GM19239 (cell line): ENCODE measurements at places on chromosomes 11 and 22.

DNA sequence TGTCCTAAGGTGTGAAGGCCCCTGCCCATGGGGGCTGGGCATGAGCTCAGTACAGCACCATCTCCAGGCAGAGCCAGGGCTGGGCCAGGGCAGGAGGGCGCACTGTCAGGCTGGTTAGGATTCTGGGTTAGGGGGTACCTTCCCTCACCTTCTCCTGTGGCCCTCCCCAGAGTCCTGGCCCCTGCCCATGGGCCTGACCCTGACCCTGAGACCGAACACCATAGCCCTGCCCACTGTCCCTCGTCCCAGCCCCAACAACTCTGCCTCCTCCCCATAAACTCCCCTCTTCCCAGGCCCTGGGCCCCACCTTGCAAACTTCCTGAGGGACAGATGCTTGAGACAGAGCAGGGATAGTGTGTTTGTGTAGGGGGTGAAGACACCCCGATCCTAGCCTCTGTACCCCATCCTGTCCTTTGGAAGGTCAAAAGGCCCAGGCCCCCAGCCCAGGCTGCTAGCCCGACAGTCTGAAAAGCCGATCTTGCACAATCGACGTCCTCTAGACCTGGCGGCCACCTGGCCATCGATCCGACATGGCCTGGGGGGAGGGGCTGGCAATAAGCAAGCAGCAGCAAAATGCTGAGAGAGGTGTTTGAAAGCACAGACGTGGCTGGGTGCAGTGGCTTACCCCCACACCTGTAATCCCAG is 2.7 kb upstream of the TMPRSS6 start:
- no peak for DNase-seq

- no peak for DNase-seq
Observed at GRCh38 chr22:21778705-21779363, 43.2 kb upstream of the YPEL1 start.

DNA sequence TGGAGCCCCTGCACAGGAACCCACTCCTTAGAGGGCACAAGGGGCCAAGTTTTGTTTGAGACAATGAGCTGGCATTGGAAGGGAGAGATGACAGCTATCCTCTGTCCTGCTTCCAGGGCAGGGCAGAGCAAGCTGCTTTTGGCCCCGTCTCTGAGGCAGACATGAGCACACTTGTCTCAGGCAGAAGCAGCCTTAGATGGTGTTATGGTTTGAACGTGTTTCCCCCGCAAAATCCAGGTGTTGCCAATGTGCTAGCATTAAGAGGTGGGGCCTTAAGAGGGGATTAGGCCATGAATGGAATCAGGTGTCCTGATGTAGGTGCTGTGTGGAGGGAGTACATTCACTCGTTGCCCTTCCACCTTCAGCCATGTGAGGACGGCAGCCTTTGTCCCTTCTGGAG is 2.5 kb downstream of the TP53AIP1 start:
- no peak for DNase-seq

DNA sequence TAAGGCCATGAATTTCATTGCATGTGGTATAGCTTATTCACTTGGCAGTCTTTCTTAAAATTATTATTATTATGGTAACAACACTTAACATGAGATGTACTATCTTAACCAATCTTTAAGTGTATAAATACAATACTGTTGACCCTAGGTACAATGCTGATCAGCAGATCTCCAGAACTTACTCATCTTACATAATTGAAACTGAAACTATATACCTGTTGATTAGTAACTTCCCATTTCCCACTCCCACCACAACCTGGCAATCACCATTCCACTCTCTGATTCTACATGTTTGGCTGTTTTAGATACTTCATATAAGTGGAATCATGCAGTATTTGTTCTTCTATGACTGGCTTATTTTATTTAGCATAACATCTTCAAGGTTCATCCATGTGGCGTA is 150.2 kb upstream of the POU2AF2 start:
- no peak for DNase-seq

- DNase-seq = no peak
Observed at GRCh38 chr11:103254123-103254522, 144.9 kb downstream of the DYNC2H1 start.

DNA sequence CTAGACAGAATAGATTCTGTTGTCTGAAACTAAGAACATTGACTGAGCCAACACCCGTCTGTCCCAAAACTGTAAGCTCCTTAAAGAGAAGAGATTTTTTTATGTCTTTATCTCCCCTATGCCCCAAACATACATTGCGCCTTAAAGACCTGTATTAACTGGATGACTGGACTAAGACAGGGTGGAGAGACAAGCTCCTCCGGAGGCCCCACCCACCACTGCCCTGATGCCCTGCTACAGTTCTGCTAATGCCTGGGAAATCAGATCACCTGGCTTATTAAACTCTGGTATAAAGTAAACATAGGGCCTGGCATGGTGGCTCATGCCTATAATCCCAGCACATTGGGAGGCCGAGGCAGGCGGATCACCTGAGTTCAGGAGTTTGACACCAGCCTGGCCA is 203.7 kb downstream of the TENM4 start:
- DNase-seq = no peak
